ENCODE measurements at places on chromosomes 7 and 10. TPM values are rescaled to one million over a fixed set of nuclear protein-coding genes. Genes with fewer than 3 reads are reported as not detected.

TUBAL3 gene
- not detected for total RNA-seq

ARHGEF35 gene
- 0.51 TPM for total RNA-seq

TAS2R4 gene
- total RNA-seq = 1.5 TPM

VENTX gene
- not detected for total RNA-seq

CALML5 gene
- total RNA-seq = not detected

CARD11 gene
- total RNA-seq = not detected

TDRD1 gene
- total RNA-seq = not detected

CRYGN gene
- total RNA-seq = 0.50 TPM

EGFR gene
- 36.0 TPM for total RNA-seq

DNAAF5 gene
- 10.3 TPM for total RNA-seq

TMEM213 gene
- not detected for total RNA-seq

SPACDR gene
- under 0.01 TPM for total RNA-seq

CCDC7 gene
- 18.0 TPM for total RNA-seq

BLNK gene
- 0.51 TPM for total RNA-seq

GCK gene
- total RNA-seq = 1.7 TPM

CPXM2 gene
- 48.1 TPM for total RNA-seq

KCNMA1 gene
- 103 TPM for total RNA-seq

ZWINT gene
- total RNA-seq = 10.9 TPM

PLEKHS1 gene
- not detected for total RNA-seq

C7orf33 gene
- total RNA-seq = not detected

HGF gene
- 108 TPM for total RNA-seq

NAT16 gene
- total RNA-seq = not detected

PAX4 gene
- total RNA-seq = not detected

SLC29A4 gene
- total RNA-seq = 6.4 TPM

LRIT1 gene
- not detected for total RNA-seq

PPP1R3C gene
- 94.5 TPM for total RNA-seq

CYP17A1 gene
- not detected for total RNA-seq

NOC3L gene
- total RNA-seq = 27.2 TPM

TAS2R5 gene
- 1.0 TPM for total RNA-seq

GATA3 gene
- total RNA-seq = not detected

LGI1 gene
- not detected for total RNA-seq

PRKG1 gene
- 60.1 TPM for total RNA-seq

AOC1 gene
- not detected for total RNA-seq

SDK1 gene
- total RNA-seq = 8.6 TPM

ELOVL3 gene
- total RNA-seq = 0.66 TPM

RNF133 gene
- total RNA-seq = 0.50 TPM

VAX1 gene
- not detected for total RNA-seq

EDRF1 gene
- 21.6 TPM for total RNA-seq

GPRIN2 gene
- total RNA-seq = not detected

GATAD1 gene
- 25.9 TPM for total RNA-seq

WEE2 gene
- not detected for total RNA-seq

GPR26 gene
- total RNA-seq = not detected

LEP gene
- total RNA-seq = 2.8 TPM

SEC31B gene
- total RNA-seq = 3.0 TPM

MYL10 gene
- not detected for total RNA-seq

NPC1L1 gene
- under 0.01 TPM for total RNA-seq

OPN1SW gene
- total RNA-seq = not detected

PPP1R17 gene
- not detected for total RNA-seq

NUDT5 gene
- 58.0 TPM for total RNA-seq

SFRP5 gene
- not detected for total RNA-seq

UPK3B gene
- under 0.01 TPM for total RNA-seq

SLC13A4 gene
- total RNA-seq = 0.50 TPM

CDHR1 gene
- not detected for total RNA-seq

All from fibroblast of lung (primary cell).